ENCODE measurements at places on chromosomes 7 and 10. TPM values are rescaled to one million over a fixed set of nuclear protein-coding genes. Genes with fewer than 3 reads are reported as not detected.

Gene GSTO2
- total RNA-seq, result 4.6 TPM

Gene NME8
- not detected for total RNA-seq

Gene TSPAN13
- 5.8 TPM for total RNA-seq

Gene SLC13A4
- total RNA-seq, result 0.30 TPM

Gene FAS
- total RNA-seq, result 47.5 TPM

Gene UTF1
- total RNA-seq, result not detected

Gene NUTM2B
- 0.39 TPM for total RNA-seq

All from smooth muscle cell of the pulmonary artery (primary cell).